Activated CD4-positive, alpha-beta T cell treated with anti-CD3 and anti-CD28 coated beads, Interleukin-2, amount 50 U/mL, for 16 hours (primary cell): ENCODE measurements at places on chromosomes 12 and 14.

GRCh38 chr12:57757771-57758170, 2.9 kb downstream of the MARCHF9 start:
- DNase-seq: no peak

- peak; percentile 35 for DNase-seq
Measured at GRCh38 chr14:50362764-50363713, 33.6 kb downstream of the CDKL1 start.

DNA sequence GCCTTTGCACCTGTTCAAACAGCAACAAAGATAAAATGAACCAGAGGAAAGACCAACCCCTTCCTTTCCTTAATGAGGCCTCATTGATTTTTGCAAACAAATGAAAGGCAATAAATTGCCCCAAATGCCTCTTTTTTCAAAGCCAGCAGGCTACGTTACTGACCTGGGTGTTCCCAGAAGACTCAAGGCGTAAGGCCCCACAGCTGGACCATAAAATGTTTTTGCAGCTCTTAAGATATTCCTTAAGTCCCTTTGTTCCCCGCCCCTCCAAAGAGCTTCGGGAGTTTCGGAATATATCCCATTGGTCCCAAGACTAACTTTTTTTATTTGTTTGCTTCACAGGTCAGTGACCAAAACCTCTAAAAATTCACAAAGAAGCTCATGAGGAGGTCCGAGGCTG, 462.9 kb upstream of the PRICKLE1 start:
- DNase-seq: no peak

- no peak for DNase-seq
Measured at GRCh38 chr12:97813301-97813700, 350.7 kb downstream of the RMST start.

DNA sequence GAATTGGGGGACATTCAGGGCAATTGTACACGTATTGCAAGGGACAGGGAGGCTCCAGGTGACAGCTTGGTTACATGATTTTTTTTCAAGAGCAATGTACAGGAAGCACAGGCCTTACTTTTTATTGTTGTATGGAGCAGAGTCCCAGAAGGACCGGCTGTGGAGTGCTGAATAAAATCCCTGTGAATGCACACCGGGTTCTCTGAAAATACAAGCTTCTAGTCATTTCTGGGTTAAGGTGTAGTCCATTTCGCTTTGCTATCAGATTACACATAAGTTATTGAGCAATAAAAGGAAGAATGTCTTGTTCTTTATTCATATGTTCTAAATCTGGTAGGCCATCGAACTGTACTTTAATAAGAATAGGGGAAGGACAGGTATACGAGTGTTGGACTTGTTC, 52.2 kb downstream of the PDE3A start:
- DNase-seq: no peak

DNA sequence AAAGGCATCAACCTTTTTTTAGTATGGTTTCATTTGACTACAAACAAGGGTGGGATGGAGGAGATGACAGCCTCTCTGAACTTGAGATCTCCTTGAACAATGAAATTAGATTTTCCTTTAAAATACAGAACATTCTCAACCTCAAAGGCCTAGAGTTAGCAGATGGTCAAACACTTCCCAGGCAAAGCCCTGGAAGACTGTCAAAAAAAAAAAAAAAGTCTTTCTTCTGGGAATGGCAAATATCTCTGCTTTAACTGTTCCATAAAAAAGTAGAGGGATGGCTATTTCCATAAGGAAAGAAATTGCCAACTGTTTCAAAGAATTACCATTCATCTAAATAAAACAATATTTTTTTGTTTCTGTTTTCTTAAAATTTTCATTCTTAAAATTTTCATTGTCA, 870.8 kb downstream of the GALC start:
- DNase-seq: no peak

- DNase-seq: no peak
Measured at GRCh38 chr12:105409801-105410471, 79.4 kb downstream of the C12orf75 start.

DNA sequence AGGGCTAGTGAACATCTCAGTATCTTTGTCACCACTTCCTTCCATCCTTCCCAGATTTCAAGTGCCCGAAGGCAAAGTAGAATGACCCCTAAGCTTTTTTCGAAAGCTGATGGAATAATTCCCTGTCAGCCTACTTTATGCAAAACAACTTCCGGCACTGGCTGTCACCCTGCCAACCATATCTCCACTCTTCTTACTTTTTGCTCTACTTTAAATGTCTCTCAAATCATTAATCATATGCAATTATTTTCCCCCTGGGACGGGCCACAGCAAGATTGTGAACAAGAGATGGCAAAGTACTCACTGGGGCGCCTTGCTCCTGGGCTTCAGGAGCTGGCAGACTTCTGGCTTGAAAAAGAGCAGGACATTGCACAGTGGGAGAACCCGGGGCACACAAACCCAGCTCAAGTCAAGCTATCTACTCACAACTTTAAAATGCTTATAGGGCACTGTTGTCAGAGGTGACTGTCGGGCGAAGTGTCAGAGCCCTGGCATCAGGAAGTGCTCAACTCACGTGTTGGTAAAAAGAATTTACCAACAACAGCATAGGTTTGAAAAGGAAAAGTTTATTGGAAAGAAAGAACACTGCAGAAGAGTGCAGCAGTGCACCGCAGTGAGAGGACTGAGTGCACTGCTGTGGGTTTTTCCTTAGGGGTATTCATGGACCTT, 373.5 kb downstream of the PAWR start:
- DNase-seq: no peak

DNA sequence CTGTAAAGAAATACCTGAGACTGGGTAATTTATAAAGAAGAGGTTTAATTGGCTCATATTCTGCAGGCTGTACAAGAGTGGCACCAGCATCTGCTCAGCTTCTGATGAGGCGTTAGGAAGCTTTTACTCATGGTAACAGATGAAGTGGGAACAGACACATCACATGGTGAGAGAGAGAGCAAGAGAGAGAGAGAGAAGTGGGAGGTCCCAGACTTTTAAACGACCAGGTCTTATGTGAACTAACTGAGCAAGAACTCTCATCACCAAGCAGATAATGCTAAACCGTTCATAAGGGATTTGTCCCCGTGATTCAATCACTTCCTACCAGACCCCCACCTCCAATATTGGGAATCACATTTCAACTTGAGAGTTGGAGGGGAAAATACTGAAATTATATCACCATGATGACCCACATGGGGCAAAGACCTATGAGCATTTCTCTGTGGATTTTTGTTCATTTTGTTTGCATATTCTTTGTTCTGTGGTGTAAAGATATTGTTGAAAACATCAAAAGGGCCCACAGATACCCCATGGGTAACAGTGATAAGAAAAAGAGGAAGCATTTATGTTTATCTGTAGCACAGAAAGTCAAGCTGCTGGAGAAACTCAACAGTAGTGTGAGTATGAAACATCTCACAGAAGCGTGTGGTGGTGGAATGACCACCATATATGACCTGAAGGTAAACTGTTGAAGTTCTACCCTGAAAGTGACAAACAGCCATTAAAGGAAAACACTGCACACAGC, 135.2 kb upstream of the PDE3A start:
- DNase-seq: no peak

DNA sequence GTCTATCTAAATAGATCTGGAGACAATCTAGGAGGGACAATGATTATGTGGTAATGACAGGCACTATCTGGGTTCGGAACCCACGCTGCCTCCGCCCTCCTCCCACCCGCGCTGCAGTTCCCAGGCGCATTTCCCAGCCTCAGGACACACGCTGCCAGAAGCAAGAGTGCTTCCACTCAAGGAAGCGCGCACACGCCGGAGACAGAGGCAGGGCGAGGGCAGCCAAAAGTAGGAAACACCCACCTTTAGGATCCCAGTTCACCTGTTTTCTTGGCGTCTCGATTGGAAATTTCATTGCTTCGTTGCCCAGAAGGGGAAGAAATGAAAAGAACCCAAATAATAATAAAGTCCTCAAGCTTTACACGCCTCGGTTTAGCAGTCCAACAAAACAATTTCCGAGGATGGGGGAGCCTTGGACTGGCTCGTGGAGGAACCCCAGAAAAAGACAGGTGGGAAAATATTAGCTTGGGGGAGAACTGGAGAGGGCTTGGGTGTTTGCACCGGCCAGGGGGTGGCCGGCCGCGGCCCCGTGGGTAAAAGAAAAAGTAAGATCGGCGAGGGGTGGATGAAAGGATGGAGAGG, 474 bp downstream of the KCNK10 start:
- DNase-seq: no peak

- no peak for DNase-seq
Measured at GRCh38 chr12:51377099-51377984, 13.9 kb downstream of the GALNT6 start.

DNA sequence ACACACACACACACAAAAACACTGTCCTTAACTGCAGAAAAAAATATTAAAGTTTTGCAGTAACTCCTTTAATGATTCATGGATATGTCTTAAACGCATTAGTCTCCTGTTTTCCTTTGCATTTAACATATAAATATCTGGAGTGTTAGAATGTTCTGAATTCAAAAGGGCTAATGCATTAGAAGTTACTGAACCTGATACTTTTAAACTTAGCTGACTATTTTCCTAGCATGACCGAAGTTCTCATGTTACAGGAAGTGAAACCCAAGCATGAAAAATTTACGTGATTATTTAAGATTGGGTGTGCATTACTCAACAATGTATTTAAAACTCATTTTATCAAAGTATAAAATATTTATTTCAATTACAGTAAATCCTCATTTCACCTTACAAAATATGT, 791.2 kb downstream of the FLRT2 start:
- DNase-seq: no peak

GRCh38 chr14:68241862-68242487, 422.4 kb downstream of the RAD51B start:
- no peak for DNase-seq

DNA sequence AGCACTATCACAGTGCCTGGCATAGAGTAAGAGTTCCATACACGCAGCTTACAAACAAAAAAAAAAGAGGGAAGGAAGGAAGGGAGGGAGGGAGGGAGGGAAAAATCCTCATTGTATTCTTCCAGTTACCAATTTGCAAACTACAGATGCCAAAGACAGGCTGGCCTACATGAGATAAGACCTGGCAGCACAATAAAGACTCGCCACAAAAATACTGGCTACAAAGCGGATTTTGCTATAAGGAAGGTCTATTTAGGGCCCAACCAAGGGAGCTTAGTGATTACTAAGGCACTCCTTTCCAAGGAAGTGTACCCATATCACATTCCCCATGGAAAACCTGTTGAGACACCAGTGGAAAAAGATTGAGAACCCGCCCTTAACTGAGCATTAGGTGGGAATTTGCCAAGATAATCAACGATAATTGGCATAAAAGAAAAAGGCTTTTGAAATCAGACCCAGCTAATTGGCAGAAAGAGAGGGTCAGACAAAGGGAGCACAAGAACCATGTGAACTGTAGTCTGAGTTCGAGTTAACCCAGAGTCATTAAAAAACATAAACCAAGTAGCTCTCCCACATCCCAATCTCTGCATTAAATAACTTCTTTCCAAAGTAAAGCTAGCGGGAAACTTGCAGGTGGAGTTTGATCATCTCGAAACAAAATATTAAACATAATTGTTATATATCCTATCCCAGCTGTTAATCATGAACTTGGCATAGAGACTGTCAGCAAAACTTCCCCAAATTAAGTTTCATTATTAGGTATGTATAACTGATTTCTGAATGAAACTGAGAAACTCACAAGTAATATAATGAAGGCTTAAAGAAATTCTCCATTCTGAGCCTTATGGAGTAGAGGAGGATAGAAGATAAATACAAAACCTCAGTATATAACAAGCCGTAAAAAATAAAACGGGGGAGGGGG, 50.1 kb downstream of the PHLDA1 start:
- DNase-seq: no peak

DNA sequence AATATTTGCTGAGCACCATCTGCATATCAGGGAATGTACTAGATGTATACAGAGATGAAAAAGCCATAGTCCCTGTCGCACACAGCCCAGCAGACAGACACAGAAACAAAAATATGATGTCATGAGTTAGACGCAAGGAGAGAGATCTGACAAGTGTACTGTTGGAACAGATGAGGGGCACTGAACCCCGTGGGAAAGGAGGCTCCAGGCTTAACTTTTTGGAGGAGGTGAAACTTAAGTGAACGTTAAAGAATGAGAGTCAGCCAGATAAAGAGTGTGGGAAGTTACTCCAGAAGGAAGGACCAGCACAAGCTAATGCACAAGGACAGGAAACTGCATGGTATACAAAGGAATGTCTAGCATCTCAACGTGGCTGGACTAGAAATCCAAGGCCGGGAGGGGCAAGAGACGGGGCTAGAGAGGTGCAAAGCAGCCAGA, 2.5 kb upstream of the ACTN1 start:
- DNase-seq: no peak

GRCh38 chr14:105891221-105891602, 364.8 kb downstream of the TMEM121 start:
- DNase-seq: no peak

DNA sequence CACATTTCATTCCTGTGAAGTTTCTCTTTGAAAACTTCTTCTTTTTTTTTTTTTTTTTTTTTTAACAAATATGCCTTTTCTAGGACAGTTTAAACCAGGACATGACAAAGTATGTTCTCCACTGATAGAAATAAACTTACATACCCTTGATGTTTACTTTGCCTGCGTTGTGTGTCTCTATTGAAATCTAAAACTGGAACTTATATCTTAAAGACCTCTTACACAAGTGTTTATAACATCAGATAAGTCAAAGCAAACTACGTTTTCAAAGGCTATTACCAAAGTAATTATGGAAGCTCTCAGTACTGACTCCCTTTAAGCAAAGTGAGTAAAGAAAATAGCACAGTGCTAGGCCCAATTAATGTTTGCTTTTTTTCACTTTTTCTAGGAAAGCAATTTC, 30.6 kb upstream of the ISM2 start:
- no peak for DNase-seq

- DNase-seq: no peak
Measured at GRCh38 chr12:57131896-57132744, 3.8 kb downstream of the LRP1 start.

DNA sequence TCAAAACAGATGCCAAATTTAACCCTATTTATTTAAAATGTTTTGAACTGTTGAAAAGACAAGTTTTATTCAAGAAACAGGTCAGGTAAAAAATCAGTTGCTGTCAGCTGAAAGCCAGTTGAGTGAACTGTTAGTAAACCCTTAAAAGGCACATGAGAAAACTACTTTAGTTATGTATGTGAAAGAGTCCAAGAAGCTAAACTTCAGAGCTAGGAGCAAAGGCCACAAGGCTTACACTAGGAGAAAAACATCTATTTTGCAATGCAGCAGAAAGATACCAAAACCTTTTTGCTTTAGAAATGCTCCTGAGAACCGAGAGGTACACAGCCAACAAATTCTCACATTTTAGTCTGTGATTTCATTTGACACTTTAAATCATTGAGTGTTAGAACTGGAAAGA, 375.2 kb downstream of the FSCB start:
- no peak for DNase-seq
